LHCN-M2 (cell line): ENCODE measurements at places on chromosomes 7 and 10. TPM values are rescaled to one million over a fixed set of nuclear protein-coding genes. Genes with fewer than 3 reads are reported as not detected.

The PIK3CG gene
- total RNA-seq, result not detected in 2 replicates

The GSTO2 gene
- 0.38 and 0.46 TPM in 2 replicates for total RNA-seq

The THNSL1 gene
- total RNA-seq, result 6.0 and 7.9 TPM in 2 replicates

The GJC3 gene
- total RNA-seq, result not detected in 2 replicates

The SPAM1 gene
- not detected in 2 replicates for total RNA-seq

The SEMA3E gene
- total RNA-seq, result 0.71 and 0.98 TPM in 2 replicates

The OR6B1 gene
- not detected in 2 replicates for total RNA-seq

The RSPH10B2 gene
- total RNA-seq, result not detected in 2 replicates

The PRKG1 gene
- total RNA-seq, result 6.2 and 6.4 TPM in 2 replicates

The SP8 gene
- total RNA-seq, result not detected in 2 replicates

DNA sequence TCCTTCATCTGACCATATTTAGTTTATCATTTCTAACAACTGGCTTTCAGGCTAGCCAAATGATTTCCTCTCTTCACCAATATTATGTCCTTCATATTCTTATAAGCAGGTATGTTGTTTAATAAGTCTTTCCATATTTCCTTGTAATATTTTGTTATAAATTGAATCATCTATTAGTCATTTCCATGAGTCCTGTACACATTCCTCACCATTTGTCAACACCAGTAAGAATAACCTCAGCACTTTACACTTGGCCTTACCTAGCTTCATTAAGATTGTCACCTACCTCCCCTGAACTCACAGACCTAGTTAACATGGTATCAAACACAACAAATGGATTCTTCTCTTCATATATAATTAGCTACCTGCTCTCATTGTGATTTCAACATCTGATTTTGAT is 282.3 kb downstream of the SEMA3D start:
- DNase-seq, result peak; percentile 20

GRCh38 chr7:130708001-130708400 is 21.7 kb upstream of the TSGA13 start:
- DNase-seq, result no peak

GRCh38 chr10:34477249-34477648 is 337.8 kb downstream of the PARD3 start:
- DNase-seq, result no peak

- no peak for DNase-seq
Observed at GRCh38 chr7:135718794-135719437, 9.1 kb downstream of the SLC13A4 start.

- DNase-seq, result no peak
Observed at GRCh38 chr10:14648946-14649345, 125.8 kb downstream of the FAM107B start.

GRCh38 chr10:4434516-4435071 is 391.4 kb upstream of the AKR1E2 start:
- no peak for DNase-seq

GRCh38 chr10:89209718-89210117 is 2.6 kb upstream of the CH25H start:
- DNase-seq, result no peak

- no peak for DNase-seq
Observed at GRCh38 chr10:67790534-67791408, 47.2 kb downstream of the DNAJC12 start.

DNA sequence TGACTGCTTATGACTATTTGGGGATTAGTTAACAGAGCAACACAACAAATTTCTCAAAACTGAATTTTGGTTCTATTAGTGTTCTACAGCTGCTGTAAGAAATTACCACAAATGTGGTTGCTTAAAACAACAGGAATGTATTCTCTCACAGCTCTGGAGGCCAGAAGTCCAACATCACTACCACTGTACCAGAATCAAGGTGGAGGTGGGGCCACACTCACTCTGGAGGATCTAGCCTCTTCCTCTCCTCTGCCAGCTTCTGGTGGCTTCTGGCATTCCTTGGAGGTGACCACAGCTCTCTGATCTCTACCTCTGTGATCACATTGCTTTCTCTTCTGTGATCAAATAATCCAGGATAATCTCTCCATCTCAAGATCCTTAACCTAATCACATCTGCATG is 194.7 kb upstream of the BMPER start:
- peak; percentile 86 for DNase-seq

- no peak for DNase-seq
Observed at GRCh38 chr7:15543256-15543655, 18.6 kb downstream of the AGMO start.

- DNase-seq, result peak; percentile 39
Observed at GRCh38 chr10:114698271-114699061, 40.4 kb upstream of the ABLIM1 start.

DNA sequence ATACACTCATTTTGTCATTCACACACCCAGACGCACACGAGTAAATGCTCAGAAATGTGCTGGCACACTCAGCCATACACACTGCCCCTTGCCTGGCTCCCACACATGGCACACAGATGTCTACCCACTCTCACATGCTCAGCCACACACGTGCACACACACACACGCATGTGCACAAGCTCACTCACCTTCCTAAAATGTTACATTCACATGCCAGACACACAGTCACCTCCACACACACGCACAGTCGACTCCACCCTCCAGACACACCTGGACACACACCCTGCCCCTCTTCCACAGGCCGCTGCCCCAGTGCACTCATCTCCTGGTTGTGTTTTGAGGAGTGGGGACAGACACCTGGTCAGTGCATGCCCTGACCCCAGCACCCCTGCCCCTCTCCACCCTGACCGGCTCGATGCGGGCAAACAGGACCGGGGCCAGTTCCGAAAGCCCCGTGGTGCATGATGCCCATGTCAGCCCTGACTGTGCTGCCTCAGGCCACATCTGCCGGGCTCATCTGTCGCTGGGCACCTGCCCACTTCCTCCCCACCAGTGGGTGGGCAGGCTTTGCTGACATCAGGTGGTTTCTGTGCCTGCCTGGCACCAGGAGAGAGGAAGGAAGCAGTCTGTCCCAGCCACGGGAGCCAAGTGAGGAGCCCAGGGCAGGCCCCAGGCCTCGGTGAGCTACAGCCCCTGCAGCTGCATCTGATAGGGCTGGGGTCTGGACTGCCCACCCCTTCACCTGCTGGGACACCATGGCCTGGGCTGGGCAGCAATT is 84.9 kb upstream of the ZNF716 start:
- DNase-seq, result no peak

GRCh38 chr7:158301207-158301606 is 286.4 kb downstream of the PTPRN2 start:
- DNase-seq, result no peak

DNA sequence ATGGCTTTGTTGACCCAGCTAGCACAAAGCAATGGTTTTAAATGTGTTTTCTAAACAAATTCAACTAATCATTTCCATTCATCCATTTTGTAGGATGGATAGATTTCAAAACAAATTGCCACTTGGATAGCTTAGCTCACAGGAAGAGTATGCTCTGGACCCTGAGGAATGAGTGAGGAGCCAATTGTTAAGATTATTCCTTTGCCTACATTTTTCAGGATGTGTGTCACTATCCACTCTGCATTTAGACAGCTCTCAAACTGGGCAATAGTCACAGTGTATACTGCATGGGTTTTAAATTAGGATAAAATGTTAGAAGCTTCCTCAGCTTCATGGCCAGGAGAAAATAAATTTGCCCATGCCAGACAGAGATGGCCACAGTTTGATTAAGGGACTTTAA is 605.6 kb upstream of the TEX47 start:
- DNase-seq, result no peak

DNA sequence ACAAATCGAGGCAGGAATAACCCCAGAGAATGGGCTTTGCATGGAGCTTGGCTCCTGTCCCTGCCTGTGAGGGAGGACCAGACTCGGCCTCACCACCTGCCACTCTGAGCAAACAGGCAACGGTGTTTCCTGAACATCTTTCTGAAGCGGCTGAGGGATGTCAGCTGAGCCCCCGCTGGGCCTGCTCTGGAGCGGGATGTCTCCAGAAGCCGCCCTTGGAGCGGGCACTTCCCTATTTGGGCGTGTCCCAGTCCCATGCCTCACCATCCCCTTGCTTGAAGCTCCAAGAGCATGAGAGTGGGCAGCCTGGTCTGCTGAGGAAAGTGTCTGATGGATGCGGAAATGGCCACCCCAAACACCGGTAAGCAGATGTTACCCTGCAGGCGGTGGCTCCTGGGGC is 10.2 kb downstream of the ALKBH4 start:
- no peak for DNase-seq

DNA sequence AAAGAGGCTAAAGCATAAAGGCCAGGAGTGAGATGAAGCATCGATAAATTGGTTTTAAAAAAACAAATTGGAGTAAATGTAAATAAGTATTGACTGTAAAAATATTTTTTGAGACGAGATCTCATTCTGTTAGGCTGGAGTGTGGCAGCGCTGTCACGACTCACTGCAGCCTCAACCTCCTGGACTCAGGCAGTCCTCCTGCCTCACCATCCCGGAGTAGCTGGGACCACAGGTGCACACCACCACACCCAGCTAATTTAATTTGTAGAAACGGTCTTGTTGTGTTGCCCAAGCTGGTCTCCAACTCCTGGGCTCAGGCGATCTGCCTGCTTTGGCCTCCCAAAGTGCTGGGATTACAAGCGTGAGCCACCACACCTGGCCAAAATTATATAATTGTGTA is 17.8 kb downstream of the HNRNPA2B1 start:
- no peak for DNase-seq

GRCh38 chr7:130358471-130358870 is 13.9 kb downstream of the CPA5 start:
- DNase-seq, result no peak

- DNase-seq, result no peak
Observed at GRCh38 chr10:86524225-86524962, 2.8 kb upstream of the WAPL start.
